Diencephalon (tissue), 1 donor: ENCODE measurements at places on chromosomes 16 and 17. TPM values are rescaled to one million over a fixed set of nuclear protein-coding genes. Genes with fewer than 3 reads are reported as not detected.

Gene OR4D1
- under 0.01 TPM for total RNA-seq

Gene RNU2-1
- total RNA-seq = not detected

Gene CKLF
- 51.7 TPM for total RNA-seq

Gene LAT
- total RNA-seq = 0.69 TPM

Gene SDK2
- 8.8 TPM for total RNA-seq

Gene EIF4A3
- total RNA-seq = 53.1 TPM

Gene PYY
- total RNA-seq = not detected

Gene C16orf74
- total RNA-seq = 1.8 TPM

Gene CHD9NB
- 2.8 TPM for total RNA-seq

Gene KRTAP4-1
- not detected for total RNA-seq

Gene C17orf78
- total RNA-seq = not detected

Gene RPTOR
- total RNA-seq = 21.2 TPM

Gene ANKRD40CL
- total RNA-seq = not detected

Gene ACSM3
- total RNA-seq = 2.1 TPM

Gene ASIC2
- total RNA-seq = 39.4 TPM

Gene DNAAF8
- 2.1 TPM for total RNA-seq

Gene SKAP1
- 0.92 TPM for total RNA-seq

Gene KCNJ18
- total RNA-seq = not detected

Gene THRA
- 90.7 TPM for total RNA-seq
